Lower lobe of right lung (tissue), 2 donors: ENCODE measurements at places on chromosomes 3 and 15. TPM values are rescaled to one million over a fixed set of nuclear protein-coding genes. Genes with fewer than 3 reads are reported as not detected.

DNA sequence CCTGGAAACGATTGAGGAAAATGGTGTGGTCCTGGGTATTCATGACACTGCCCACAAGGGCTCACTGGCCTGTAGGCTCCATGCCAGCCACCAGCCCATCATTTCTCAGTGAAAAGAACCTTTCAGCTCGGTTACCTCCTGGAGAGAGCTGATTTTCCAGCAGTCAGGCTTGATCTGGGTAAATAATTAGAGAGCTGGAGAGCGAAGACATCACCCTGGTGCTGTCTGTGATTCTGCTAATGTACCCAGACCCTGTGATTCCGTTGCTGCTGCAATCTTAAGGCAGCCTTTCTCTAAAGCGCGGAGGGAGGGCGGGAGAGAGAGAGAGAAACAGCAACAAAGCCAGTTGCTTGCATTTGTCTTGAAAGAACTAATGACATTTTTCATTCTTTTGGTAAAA lies 221.9 kb upstream of the TOPAZ1 start:
- no peak overlapping the region for H3K27ac ChIP-seq
- H3K4me3 ChIP-seq, result no peak overlapping the region
- no peaks in the 10 kb centered on the region for H3K36me3 ChIP-seq
- H3K27me3 ChIP-seq, result peaks cover 40% of the 10 kb centered on the region

DNA sequence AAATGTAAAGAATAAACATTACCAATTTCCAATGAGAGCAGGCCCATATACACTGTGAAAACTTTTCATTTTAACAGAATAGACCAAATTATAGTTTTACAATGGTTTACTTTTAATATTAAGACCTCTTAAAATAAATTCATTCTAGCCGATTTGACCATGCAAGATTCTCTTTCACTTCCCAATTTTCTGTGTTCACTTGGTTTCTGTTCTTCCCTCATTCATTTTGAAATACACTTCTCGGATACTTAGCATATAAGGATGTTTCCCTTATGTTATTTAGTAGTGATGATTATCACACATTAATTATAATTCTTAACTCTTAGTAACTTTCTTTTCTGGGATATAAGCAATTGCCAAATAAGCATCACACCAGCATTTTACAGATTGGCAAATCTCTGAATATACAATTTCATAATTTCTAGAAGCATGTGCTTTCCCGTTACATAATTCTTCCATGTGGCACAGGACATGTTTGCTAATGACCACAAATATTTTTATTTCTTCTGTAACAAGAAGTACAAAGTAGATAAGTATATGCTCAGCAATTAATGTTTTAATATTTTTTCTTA lies 13.9 kb downstream of the OR5H15 start:
- no peaks in the 10 kb centered on the region for H3K4me1 ChIP-seq
- no peaks in the 10 kb centered on the region for H3K27me3 ChIP-seq
- H3K4me3 ChIP-seq, result no peak overlapping the region
- H3K27ac ChIP-seq, result no peak overlapping the region
- no peak for DNase-seq
- no peaks in the 10 kb centered on the region for H3K36me3 ChIP-seq

DNA sequence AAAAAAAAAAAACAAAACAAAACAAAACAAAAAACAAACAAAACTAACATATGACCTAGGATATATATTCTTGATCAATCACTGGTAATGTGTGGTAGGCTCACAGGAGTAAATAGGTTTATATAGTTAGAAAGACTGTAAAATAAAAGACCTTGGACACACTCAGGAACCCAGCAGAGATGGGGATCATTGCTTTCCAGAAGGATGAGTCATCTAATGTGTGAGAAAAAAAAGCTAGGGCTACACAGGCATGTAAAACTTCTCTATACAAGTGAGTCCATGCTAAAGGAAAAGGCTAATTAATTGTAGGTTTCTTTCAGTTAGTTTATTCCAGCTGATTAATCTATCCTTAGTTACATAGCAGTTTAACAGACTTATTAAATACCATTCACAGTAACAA lies 710.3 kb upstream of the ARPP21 start:
- H3K36me3 ChIP-seq, result no peaks in the 10 kb centered on the region
- H3K4me3 ChIP-seq, result no peak overlapping the region
- no peaks in the 10 kb centered on the region for H3K27me3 ChIP-seq
- H3K27ac ChIP-seq, result no peak overlapping the region
- DNase-seq, result no peak

FEZF2 gene
- not detected for total RNA-seq

GRCh38 chr3:20056725-20057611 lies 16.7 kb downstream of the KAT2B start:
- peak overlapping the region; percentile 51 for H3K27ac ChIP-seq
- peaks cover 55% of the 10 kb centered on the region for H3K4me1 ChIP-seq
- no peak overlapping the region for H3K4me3 ChIP-seq
- DNase-seq, result no peak
- no peaks in the 10 kb centered on the region for H3K36me3 ChIP-seq

CAND2 gene
- total RNA-seq, result 6.4 TPM

SLC22A14 gene
- total RNA-seq, result not detected

- no peak for DNase-seq
- no peak overlapping the region for H3K27ac ChIP-seq
- no peak overlapping the region for H3K4me3 ChIP-seq
Observed at GRCh38 chr3:151985787-151986430, 112.5 kb downstream of the SUCNR1 start.

BCHE gene
- 5.8 TPM for total RNA-seq

CASR gene
- not detected for total RNA-seq

DNA sequence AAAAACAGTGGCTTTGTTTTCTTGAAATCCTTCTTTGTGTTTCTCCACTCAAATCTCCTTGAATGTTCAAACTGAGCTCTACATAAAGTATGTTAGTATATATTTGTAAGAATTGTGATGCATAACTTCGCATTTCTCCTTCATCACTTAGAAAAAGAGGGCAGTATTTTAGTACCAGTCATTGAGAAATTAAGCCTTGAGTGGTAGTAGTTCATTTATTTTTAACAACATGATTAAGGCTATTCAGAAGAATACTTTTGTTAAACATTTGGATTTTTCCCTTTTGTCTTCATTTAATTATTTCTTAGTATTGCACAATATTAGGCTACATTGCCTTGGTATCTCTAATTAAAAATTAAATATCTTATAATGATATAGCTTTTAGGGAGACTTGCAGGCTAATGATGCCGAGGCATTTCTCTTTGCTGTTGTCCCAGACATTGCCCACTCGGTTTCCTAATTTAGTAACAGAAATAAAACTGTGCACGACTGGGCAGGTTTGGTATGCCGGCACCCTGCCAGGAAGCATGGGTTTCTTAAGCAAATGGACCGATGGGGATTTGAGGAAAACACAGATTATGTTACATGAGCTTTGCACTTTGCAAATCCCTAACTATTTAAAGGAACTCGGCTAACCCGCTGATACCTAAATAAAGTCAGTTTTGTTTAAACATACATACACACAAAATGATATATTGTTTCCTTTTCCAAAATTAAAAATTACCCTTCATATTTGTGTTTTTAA lies 54.7 kb downstream of the LRRC28 start:
- H3K27me3 ChIP-seq, result no peaks in the 10 kb centered on the region
- DNase-seq, result peak; percentile 50

SYNPR gene
- not detected for total RNA-seq

DNAJB11 gene
- 37.8 TPM for total RNA-seq

LIPH gene
- 29.7 TPM for total RNA-seq

DNA sequence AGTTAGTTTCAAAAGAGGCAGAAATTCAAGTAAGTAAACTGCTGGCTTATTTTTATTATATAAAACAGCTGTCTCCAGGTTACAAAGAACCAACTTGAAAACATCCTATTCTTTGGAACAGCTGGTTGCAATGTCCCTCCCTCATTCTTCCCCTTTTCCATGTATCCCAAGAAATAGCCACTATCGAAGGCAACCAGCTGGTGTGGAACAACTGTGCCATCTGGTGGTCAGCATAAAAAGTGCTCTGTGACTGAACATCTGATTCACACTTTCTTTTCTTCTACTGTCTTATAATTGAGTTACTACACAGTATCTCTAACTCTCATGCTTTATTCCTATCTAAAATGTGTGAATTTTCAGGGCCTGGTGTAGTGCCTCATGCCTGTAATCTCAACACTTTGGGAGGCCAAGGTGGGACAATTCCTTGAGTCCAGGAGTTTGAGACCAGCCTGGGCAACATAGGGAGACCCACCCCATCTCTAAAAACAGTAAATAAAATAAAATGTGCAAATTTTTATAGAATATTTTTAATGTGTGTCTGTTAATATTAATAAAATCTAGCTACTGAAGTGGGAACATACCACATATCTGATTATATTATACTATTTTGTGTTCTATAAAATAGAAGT lies 9.6 kb downstream of the OSBPL11 start:
- H3K27ac ChIP-seq, result no peak overlapping the region
- H3K36me3 ChIP-seq, result peaks cover 14% of the 10 kb centered on the region
- no peaks in the 10 kb centered on the region for H3K27me3 ChIP-seq
- DNase-seq, result no peak
- H3K4me3 ChIP-seq, result no peak overlapping the region
- peaks cover 50% of the 10 kb centered on the region for H3K4me1 ChIP-seq

CNTN6 gene
- total RNA-seq, result 10.3 TPM

- no peak overlapping the region for H3K27ac ChIP-seq
- no peaks in the 10 kb centered on the region for H3K36me3 ChIP-seq
- no peak for DNase-seq
- no peaks in the 10 kb centered on the region for H3K27me3 ChIP-seq
- H3K4me3 ChIP-seq, result no peak overlapping the region
- H3K4me1 ChIP-seq, result no peaks in the 10 kb centered on the region
Observed at GRCh38 chr3:112687211-112687610, 46.3 kb upstream of the CCDC80 start.

- DNase-seq, result no peak
- H3K36me3 ChIP-seq, result no peaks in the 10 kb centered on the region
- H3K4me1 ChIP-seq, result no peaks in the 10 kb centered on the region
- no peak overlapping the region for H3K27ac ChIP-seq
- no peak overlapping the region for H3K4me3 ChIP-seq
Observed at GRCh38 chr3:126305427-126305826, 51.8 kb downstream of the KLF15 start.

DNA sequence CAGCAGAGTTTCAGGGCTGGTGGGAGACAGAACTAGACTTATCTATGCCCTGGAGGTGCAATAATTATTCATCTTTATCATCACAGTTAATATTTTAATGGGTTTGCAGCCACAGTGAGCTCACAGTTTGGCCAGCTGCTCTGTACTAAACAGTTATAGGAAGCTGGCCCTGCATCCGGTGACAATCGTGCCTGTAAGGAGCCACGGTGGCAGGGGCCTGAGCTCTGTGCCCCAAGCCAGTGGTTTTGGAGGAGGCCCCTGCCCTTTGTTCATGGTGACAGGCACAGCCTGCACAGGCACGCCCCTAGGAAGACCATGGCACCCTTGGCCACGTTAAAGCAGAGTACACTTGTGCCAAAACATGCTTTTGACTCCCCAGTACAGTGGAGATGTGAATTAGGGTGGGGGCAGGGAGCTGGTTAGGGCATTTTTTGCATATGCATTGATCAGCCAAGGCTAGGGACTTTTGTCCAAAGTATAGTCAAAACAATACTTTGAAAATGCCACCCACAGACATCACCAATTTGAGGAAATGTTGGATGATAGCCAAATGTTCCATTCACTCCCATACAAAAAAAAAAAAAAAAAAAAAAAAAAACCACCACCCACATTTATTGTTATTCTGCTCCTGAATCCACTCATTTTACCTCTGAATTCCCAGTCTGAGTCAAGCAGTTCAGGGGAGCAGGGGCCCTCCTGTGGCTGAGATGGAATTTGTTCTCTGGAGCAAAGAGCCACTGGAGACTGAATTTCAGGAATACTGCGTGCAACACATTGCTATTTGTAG lies 3.4 kb upstream of the RFTN1 start:
- H3K27me3 ChIP-seq, result no peaks in the 10 kb centered on the region
- DNase-seq, result no peak
- H3K4me3 ChIP-seq, result no peak overlapping the region
- no peaks in the 10 kb centered on the region for H3K36me3 ChIP-seq
- H3K27ac ChIP-seq, result no peak overlapping the region

GRCh38 chr3:86793786-86794185 lies 197.2 kb downstream of the VGLL3 start:
- no peak for DNase-seq
- no peaks in the 10 kb centered on the region for H3K4me1 ChIP-seq
- no peaks in the 10 kb centered on the region for H3K36me3 ChIP-seq
- H3K27me3 ChIP-seq, result no peaks in the 10 kb centered on the region
- H3K27ac ChIP-seq, result peak overlapping the region; percentile 72

GRCh38 chr3:177331203-177331835 lies 134.0 kb upstream of the TBL1XR1 start:
- H3K4me3 ChIP-seq, result no peak overlapping the region
- H3K4me1 ChIP-seq, result peaks cover 33% of the 10 kb centered on the region
- no peak overlapping the region for H3K27ac ChIP-seq
- no peak for DNase-seq
- H3K27me3 ChIP-seq, result no peaks in the 10 kb centered on the region

- peaks cover 77% of the 10 kb centered on the region for H3K4me1 ChIP-seq
- no peak overlapping the region for H3K4me3 ChIP-seq
- H3K36me3 ChIP-seq, result no peaks in the 10 kb centered on the region
- H3K27me3 ChIP-seq, result no peaks in the 10 kb centered on the region
Observed at GRCh38 chr3:49343163-49343562, 3.3 kb upstream of the USP4 start.

GRCh38 chr15:91302588-91303439 lies 202.8 kb downstream of the SV2B start:
- no peaks in the 10 kb centered on the region for H3K36me3 ChIP-seq
- H3K27me3 ChIP-seq, result no peaks in the 10 kb centered on the region
- no peak overlapping the region for H3K4me3 ChIP-seq
- no peak overlapping the region for H3K27ac ChIP-seq
- peaks cover 7% of the 10 kb centered on the region for H3K4me1 ChIP-seq

DNA sequence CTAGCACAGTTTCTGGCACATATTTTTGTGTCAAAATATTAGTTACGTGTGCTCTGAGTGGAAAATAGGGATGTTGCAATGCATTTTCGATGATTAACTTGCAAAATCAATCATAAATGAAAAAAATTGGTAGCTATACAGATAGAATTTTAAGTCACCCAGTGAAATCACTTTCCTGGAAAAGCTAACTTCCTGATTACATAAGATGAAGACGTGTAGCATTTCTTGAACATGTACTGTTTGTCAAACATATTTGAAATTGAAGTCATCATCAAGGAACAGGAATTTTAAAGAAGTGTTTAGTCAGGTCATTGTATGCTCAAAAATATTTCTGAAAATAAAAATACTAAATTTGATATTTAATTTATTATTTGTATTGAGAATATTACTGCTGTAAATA lies 977.7 kb downstream of the PLOD2 start:
- no peak for DNase-seq
- H3K36me3 ChIP-seq, result no peaks in the 10 kb centered on the region
- H3K27ac ChIP-seq, result no peak overlapping the region
- H3K4me1 ChIP-seq, result no peaks in the 10 kb centered on the region

- no peaks in the 10 kb centered on the region for H3K4me1 ChIP-seq
- no peak overlapping the region for H3K4me3 ChIP-seq
- H3K27me3 ChIP-seq, result no peaks in the 10 kb centered on the region
Observed at GRCh38 chr3:74599564-74599963, 14.9 kb downstream of the CNTN3 start.

POTEB3 gene
- not detected for total RNA-seq

- H3K27ac ChIP-seq, result peak overlapping the region; percentile 59
- H3K4me1 ChIP-seq, result peaks cover 47% of the 10 kb centered on the region
Observed at GRCh38 chr15:78083186-78083585, 5.7 kb upstream of the TBC1D2B start.
